Tibial artery (tissue), 4 donors: ENCODE measurements at places on chromosomes 11 and 22.
A peak's percentile ranks its signal among the peaks of the same experiment; 100 is the strongest.

GRCh38 chr11:27307232-27307631 lies 55.8 kb downstream of the CCDC34 start:
- H3K27ac ChIP-seq = no peak overlapping the region
- H3K27me3 ChIP-seq = no peaks in the 10 kb centered on the region
- H3K4me3 ChIP-seq = no peak overlapping the region
- H3K4me1 ChIP-seq = no peaks in the 10 kb centered on the region

GRCh38 chr11:59965424-59965823 lies 1.6 kb downstream of the OOSP4A start:
- H3K36me3 ChIP-seq = no peaks in the 10 kb centered on the region
- no peak for DNase-seq
- H3K27ac ChIP-seq = no peak overlapping the region
- no peak overlapping the region for H3K4me3 ChIP-seq

DNA sequence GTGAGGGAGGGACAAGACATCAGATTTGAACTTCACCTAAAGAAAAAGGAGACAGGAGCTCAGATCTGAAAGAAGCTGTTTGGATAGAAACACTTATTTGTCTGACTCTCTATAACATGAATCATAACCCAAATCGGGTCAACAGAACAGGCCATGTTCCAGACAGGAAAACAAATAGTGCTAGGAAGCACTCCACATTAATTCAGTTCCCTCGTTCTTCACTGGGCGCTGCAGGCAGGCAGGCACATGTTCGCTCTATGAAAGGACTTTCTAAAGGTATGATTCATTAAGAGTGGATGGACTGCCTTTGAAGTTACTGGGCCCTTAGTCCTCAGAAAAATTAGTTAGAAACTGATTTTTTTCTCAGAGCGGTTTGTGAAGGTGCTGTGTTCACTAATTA lies 137.5 kb upstream of the TRPC6 start:
- no peaks in the 10 kb centered on the region for H3K27me3 ChIP-seq
- H3K4me3 ChIP-seq = no peak overlapping the region
- no peak overlapping the region for H3K27ac ChIP-seq
- H3K4me1 ChIP-seq = no peaks in the 10 kb centered on the region
- no peaks in the 10 kb centered on the region for H3K36me3 ChIP-seq

GRCh38 chr11:63913866-63914830 lies 2.8 kb downstream of the RCOR2 start:
- no peaks in the 10 kb centered on the region for H3K27me3 ChIP-seq
- no peaks in the 10 kb centered on the region for H3K4me1 ChIP-seq
- no peak for DNase-seq
- no peak overlapping the region for H3K4me3 ChIP-seq

DNA sequence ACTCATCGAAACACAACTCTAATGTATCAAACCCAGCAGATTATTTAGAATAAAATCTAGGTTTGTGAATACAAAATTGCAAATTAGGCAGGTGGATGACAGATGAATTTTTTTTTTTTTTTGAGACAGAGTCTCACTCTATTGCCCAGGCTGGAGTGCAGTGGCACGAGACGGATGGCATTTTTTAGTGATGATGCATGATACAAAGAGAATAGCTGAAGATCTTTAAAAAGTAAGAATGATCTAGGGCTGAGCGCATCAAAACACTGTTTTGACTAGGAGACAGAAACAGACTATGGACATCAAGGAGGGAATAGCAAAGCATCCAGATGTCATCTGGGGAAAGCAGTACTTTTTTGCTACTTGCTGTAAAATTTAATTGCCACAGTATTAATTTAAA lies 63.8 kb downstream of the IMMP1L start:
- DNase-seq = no peak
- no peak overlapping the region for H3K4me3 ChIP-seq
- no peaks in the 10 kb centered on the region for H3K4me1 ChIP-seq

DNA sequence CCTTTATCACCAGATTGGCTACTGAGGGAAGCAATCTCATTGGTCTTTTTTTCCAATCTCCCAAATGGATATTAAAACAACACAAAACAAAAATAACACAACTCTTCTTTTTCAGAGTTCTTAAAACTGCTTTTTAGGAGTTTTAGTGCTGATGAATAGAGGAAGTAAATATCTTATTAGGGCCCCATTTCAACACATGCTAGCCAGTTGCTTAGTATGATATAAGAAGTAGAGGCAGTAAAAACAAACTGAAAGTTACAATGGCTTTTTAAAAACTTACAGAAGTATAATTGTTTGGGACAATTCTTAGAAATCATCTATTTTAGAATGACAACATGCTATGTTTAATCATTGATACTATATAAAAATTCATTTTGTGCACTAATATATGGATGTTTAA lies 3.4 kb downstream of the C11orf71 start:
- no peaks in the 10 kb centered on the region for H3K36me3 ChIP-seq
- no peak overlapping the region for H3K4me3 ChIP-seq
- H3K27me3 ChIP-seq = no peaks in the 10 kb centered on the region
- DNase-seq = no peak
- H3K4me1 ChIP-seq = no peaks in the 10 kb centered on the region

- peaks cover 5% of the 10 kb centered on the region for H3K4me1 ChIP-seq
- peaks cover 29% of the 10 kb centered on the region for H3K36me3 ChIP-seq
- no peak for DNase-seq
- no peak overlapping the region for H3K27ac ChIP-seq
Observed at GRCh38 chr11:70272009-70272408, 1.5 kb downstream of the PPFIA1 start.

GRCh38 chr22:50568626-50569025 lies 5.9 kb upstream of the SYCE3 start:
- no peak overlapping the region for H3K27ac ChIP-seq
- no peak overlapping the region for H3K4me3 ChIP-seq
- H3K4me1 ChIP-seq = no peaks in the 10 kb centered on the region
- no peaks in the 10 kb centered on the region for H3K27me3 ChIP-seq

- peak; percentile 49 for DNase-seq
- no peaks in the 10 kb centered on the region for H3K27me3 ChIP-seq
- H3K27ac ChIP-seq = peak overlapping the region; percentile 65
Observed at GRCh38 chr11:118933486-118933885, 7.8 kb upstream of the BCL9L start.

DNA sequence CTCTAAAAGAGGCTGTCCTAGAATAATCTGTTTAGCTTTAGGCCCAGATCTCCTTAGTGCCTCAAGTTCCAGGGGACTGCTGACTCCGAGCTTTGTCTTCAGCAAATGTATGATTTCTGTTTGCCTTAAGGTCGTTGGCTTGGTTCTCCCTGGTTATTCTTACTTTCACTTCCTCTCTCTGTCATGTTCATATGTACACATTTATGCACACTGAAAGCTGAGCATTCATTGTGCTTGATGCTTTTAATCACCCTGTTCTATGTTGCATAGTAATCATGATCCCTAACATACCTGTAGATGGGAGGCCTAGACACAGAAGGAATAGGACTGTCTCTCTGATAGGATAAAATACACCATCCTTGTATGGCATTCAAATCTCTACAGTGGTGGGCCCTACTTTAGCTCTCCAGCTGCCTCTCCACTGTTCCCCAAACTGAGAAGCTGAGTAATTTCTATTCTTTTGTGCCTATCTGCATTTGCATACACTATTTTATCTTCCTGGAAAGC lies 7.2 kb downstream of the PPFIBP2 start:
- H3K27ac ChIP-seq = no peak overlapping the region
- peaks cover 7% of the 10 kb centered on the region for H3K4me1 ChIP-seq
- no peak overlapping the region for H3K4me3 ChIP-seq

DNA sequence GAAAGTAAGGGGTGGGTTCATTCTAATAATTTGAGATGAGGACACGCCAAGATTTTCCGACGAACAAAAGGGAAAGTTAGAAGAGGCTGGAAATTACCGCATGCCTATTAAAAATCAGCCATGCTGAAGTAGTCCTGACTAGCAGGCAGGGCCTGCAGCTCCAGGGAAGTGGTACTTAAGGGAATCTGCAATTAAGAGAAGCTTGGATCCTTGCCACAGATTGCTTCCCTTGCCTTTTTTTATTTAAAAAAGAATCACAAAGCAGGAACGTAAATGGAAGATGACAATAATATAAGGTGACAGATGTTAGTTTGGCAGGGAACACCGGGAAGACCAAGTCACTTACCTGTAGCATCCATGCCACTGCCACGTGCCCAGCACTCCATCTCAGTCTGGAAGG lies 359.3 kb downstream of the CADM1 start:
- DNase-seq = no peak
- H3K36me3 ChIP-seq = no peaks in the 10 kb centered on the region
- H3K4me3 ChIP-seq = no peak overlapping the region
- no peak overlapping the region for H3K27ac ChIP-seq
- H3K4me1 ChIP-seq = no peaks in the 10 kb centered on the region

DNA sequence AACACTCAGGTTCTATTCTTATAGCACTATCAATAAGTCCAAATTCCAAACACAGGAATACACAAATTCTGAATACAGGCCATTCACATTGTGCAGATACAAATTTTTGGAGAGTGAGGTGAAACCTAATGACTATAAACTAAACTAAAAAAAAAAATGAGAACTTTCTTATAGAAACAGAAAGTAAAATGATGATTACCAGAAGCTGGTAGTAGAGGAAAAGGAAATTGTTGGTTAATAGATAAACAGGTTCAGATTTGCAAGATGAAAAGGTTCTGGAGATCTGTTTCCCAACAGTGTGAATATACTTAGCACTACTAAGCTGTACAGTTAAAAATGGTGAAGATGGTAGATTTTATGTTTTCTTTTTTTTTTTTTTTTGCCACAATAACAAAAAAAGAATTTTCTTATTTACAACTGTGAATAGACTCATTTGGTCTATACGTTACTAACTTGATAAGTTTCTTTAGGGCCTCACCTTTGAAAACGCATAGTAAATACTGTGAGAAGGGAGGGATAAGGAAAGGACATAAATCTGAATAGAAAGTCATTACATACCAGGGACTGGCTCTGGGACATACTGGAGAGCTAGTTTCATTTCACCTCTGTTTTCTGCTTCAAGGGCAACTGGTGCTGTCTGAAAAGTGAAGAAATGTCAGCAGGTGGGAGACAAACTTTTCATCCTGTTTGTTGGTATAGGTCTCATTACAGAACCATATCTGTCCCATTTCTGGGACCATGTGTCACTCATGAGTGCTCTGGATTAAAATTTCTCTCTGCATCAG lies 14.2 kb upstream of the CCDC89 start:
- peaks cover 34% of the 10 kb centered on the region for H3K36me3 ChIP-seq
- H3K27me3 ChIP-seq = no peaks in the 10 kb centered on the region
- H3K4me1 ChIP-seq = no peaks in the 10 kb centered on the region
- DNase-seq = no peak
- no peak overlapping the region for H3K27ac ChIP-seq

GRCh38 chr22:46574993-46575910 lies 37.8 kb upstream of the CELSR1 start:
- no peak overlapping the region for H3K4me3 ChIP-seq
- no peaks in the 10 kb centered on the region for H3K36me3 ChIP-seq
- no peak overlapping the region for H3K27ac ChIP-seq
- peaks cover 30% of the 10 kb centered on the region for H3K4me1 ChIP-seq
- no peaks in the 10 kb centered on the region for H3K27me3 ChIP-seq

DNA sequence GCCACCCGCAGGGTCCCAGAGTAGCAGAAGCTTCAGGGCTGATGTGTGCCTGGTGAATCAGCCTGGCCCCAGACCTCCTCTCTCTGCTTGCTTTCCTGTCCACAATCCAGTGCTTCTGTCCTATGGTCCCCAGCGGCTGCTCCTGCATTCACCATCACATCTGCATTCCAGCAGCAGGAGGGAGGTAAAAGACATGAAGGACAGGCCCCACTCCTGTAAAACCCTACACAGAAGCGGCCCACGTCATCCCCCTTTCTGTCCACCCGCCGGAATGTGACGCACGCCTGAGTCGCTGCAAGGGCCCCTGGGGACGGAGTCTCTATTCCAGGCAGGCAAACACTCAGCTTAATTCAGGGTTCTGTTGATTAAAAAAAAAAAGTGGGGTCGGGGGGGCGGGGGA lies 58.3 kb downstream of the CDKN1C start:
- H3K4me3 ChIP-seq = no peak overlapping the region
- H3K27ac ChIP-seq = peak overlapping the region; percentile 83
- no peaks in the 10 kb centered on the region for H3K36me3 ChIP-seq
- no peak for DNase-seq
- H3K27me3 ChIP-seq = no peaks in the 10 kb centered on the region

GRCh38 chr11:91243051-91243450 lies 981.6 kb upstream of the FAT3 start:
- no peak overlapping the region for H3K27ac ChIP-seq
- no peaks in the 10 kb centered on the region for H3K4me1 ChIP-seq
- no peaks in the 10 kb centered on the region for H3K27me3 ChIP-seq
- DNase-seq = no peak
- no peak overlapping the region for H3K4me3 ChIP-seq
- no peaks in the 10 kb centered on the region for H3K36me3 ChIP-seq

DNA sequence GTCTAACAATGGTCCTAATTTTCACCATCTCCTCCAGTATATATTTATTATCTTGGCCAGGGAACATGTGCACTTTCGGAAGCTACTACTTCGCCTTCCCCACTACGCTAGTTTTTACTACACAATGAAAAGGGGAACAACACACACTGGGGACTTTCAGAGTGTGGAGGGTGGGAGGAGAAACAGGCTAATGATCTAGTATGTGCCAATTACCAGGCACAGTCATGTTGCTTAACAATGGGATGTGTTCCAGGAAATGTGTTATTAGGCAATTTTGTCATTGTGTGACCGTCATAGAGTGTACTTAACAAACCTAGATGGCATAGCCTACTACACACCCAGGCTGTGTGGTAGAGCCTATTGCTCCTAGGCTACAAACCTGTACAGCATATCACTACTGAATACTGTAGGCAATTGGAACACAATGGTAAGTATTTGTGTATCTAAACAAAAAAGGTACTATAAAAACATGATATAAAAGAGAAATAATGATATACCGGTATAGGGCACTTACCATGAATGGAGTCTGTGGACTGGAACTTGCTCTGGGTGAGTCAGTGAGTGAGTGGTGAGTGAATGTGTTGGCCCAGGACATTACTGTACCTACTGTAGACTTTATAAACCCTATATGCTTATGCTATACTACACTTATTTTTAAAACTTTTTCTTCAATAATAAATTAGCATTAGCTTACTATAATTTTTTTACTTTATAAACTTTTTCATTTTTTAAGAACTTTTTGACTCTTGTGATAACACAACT lies 20.1 kb upstream of the CUL5 start:
- no peak for DNase-seq
- no peaks in the 10 kb centered on the region for H3K27me3 ChIP-seq
- no peaks in the 10 kb centered on the region for H3K4me1 ChIP-seq
- H3K4me3 ChIP-seq = no peak overlapping the region
- no peak overlapping the region for H3K27ac ChIP-seq
- no peaks in the 10 kb centered on the region for H3K36me3 ChIP-seq

DNA sequence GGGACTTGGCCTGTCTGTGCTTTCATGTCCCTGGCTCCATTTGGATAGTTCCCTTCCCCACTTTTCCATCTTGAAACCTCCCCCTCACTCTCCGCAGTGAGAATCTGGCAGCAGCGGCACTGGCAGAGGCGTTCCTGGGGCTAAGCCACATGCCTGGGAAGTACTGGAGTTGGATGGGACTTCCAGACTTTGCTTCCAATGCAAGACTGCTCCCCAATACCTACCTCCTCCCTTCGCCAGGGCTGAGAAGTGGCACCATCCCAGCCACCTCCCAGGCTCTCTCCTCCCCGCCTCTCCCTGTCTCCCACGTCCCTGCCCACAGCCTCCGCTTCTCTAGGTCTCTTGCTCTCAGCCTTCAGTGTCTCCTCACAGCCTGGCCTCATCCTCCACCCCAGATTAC lies 16.6 kb downstream of the TST start:
- no peaks in the 10 kb centered on the region for H3K27me3 ChIP-seq
- no peak for DNase-seq
- H3K4me3 ChIP-seq = no peak overlapping the region
- no peaks in the 10 kb centered on the region for H3K4me1 ChIP-seq
- H3K27ac ChIP-seq = no peak overlapping the region
